ENCODE measurements at places on chromosomes 2 and 18.
A peak's percentile ranks its signal among the peaks of the same experiment; 100 is the strongest.

GRCh38 chr2:72919414-72920317 is 2.3 kb downstream of the EMX1 start:
- no peak for DNase-seq

DNA sequence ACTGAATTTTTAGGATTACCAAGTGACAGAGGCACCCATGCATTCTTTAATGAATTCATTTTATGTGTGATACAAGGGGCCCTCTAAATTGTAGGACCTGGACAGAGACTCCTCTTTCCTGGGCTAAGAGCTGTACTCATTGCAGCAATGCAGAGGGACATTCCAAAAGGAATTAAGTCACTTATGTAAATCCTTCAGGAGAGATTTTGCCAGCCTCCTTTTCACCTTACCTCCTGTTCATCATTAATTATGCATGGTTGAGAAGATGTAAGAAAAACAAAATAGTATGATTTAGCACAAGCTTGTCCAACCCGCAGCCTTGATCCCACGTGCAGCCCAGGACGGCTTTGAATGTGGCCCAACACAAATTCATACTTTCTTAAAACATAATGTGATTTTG is 84.5 kb upstream of the TANK start:
- no peak for DNase-seq

GRCh38 chr2:232839411-232840079 is 30.5 kb upstream of the SNORC start:
- peak; percentile 7 for DNase-seq

DNA sequence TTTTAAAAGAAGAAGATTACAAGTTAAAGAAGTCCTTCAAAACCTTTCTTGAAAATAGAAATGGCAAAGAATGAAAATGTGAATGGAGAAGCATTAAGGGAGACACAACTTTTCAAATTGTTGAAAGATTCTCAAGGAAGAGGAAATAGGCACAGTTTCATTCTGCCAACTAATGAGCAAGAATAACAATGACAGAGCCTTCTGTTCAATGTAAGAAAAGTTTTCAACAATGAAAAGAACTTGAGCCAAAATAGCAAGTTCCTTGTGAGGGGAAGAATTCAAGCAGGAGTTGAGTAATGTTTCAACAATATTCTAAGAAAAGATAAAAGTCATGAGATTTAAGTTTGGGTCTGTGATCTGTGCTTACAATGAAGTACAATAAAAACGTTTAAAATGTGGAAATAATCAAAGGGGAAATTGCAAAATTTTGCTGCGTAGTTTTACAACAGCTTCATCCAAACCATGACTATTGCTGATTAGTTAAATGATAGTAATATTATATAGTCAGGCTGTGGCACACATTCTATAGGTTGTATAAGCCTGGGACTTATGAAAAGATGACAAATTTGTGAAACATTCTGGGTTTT is 122.6 kb downstream of the METTL4 start:
- no peak for DNase-seq

DNA sequence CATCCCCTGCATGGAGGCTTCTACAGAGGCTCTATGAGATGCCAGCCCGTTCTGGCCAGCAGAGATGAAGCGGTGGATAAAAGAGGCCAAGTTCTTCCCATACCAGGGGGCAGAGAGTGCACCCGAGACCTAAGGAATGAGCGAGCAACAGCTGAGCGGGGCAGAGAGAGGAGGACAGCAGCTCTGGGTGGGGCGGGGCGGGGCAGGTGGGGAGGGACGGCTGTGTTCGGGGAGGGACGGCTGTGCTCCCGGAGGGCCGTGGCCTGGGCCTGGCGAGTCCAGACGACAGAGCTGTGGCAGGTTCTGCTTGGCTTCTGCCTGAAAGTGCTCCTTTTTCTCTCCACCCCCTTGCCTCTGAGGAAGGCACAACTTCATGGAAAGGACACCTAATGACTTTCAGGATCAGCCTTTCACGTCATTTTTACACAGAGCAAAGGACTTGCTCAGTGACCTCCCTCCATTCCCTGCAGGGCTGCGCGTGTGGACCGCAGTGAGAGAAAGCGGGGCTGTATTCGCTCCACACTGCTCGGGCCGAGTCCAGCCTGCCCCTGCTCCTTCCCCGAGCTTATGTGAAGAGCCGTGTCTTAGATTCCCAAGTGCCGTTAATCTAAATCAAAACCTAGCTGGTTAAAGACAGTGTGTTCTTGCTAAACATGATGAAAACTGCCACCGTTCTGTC is 232.9 kb downstream of the HDAC4 start:
- no peak for DNase-seq

GRCh38 chr2:129074298-129074920 is 755.7 kb upstream of the HS6ST1 start:
- no peak for DNase-seq

DNA sequence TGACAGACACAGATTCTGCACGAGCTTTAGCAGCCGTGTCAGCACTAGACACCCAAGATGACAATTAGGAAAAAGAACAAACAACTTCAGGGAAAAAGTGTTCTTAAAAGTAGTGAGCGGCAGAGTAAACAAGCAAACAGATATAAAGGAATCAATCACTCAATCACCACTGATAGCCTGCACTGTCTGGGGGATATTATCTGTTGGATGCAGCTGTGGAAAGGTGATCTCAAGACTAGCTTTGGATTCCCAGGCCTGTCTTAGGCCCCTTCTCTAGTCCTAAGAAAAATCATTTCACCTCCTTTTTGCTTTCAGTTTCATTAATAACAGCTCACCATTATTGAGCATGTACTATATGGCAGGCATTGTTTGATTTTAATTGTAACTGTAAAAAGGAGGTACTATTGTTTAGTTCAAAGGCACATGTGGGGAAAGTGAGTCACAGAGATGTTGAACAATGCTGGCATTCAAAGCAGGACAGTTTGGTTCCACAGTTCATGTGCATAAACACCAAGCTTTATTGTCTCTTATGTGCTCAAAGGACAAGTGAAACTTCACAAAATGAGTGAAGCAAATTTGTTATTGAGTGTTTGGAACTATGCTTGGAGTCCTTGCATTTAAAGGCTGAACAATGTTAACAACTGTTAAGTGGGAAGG is 147.3 kb upstream of the TCF4 start:
- DNase-seq: no peak

GRCh38 chr2:45170191-45171135 is 161.2 kb upstream of the SIX2 start:
- DNase-seq: no peak

GRCh38 chr18:41553716-41554115 is 401.3 kb upstream of the PIK3C3 start:
- DNase-seq: no peak

DNA sequence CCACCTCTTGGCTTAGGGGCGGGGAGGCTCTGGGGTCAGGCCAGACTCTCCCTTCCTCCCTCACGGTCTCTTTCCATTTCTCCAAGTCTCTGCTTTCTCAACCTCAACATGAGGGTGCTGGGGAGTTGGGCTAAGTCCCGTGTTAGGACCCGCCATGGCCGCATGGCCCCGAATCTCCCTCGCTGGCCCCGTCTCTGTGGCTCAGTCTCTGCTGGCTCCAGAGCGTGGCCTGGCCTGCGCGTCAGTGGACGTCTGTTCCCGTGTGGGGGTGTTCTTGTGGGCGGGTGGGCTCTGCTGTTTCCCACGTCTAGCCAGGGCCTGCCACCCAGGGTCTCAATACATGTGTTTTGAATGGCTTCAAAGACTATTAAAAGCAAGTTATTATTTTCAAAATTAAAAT is 12.4 kb downstream of the ALLC start:
- DNase-seq: no peak

GRCh38 chr2:148948868-148949267 is 73.8 kb downstream of the KIF5C start:
- no peak for DNase-seq

- DNase-seq: no peak
These were observed 61.1 kb downstream of the ASB1 start for GRCh38 chr2:238487652-238488346.

- DNase-seq: no peak
These were observed 17.7 kb upstream of the ATP6V1B1 start for GRCh38 chr2:70918016-70918415.

- no peak for DNase-seq
These were observed 1026.2 kb upstream of the ZEB2 start for GRCh38 chr2:145546091-145546490.

- DNase-seq: no peak
These were observed 93.5 kb downstream of the UBE2E3 start for GRCh38 chr2:181073896-181074295.

DNA sequence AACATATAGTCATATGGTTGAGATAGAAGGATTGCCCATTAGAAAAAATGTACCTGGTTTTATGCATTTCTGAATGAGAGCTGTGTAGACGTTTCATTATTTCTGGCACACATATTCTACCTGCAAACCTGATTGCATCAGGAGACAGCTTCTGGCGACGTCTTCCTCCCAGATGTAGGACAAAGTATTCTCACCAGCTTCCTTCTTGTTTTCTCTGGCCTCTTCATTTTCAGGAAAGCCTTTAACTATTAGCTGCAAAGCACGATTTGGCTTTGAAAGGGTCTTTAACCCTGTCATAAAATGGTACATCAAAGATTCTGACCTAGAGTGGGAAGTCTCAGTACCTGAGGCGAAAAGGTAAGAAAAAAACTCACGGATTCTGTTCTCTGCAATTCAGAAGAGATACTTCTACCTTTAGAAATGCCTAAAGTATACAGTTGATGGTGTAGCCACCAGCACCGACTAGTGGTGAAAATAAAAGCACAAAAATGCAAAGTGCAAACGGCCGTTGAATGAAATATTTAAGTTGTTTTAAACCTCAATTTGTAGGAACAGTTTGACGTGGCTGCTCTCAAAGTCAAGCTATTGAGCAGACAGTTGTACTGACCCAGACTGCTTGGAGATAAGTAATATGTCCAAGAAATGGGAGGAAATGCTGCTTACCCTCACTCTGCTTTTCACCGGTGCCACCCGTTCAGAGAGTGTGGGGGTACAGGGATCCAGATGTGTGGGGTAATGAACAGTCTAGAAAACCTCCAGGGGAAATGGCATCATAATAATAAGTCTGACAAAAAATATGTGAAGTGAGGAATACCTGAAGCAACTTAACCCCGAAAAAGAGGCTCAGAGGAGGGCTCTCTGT is 20.2 kb downstream of the IL18RAP start:
- peak; percentile 37 for DNase-seq

- no peak for DNase-seq
These were observed 978.4 kb upstream of the KLHL29 start for GRCh38 chr2:22406625-22407024.

DNA sequence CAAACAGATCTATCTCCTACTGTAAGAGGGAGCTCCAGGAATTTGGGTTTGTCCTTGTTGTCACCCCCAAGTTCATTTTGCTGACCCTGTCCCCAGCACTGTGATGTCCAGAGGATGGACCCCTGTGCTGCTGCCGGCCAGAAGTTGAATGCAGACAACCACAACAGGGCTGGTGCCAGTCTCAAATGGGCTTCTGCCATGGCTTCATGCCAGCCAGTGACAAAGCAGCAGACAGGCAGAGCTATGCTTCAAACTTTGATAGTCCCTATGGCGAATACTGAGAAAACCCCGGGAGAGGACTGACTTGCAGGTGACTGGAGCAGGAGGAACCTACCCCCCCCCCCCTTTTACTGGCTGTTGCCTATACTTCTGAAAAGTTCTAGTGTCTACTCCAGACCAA is 3.2 kb downstream of the SMAD7 start:
- no peak for DNase-seq

GRCh38 chr2:151137526-151137925 is 124.1 kb downstream of the RBM43 start:
- DNase-seq: no peak

- DNase-seq: no peak
These were observed 142.7 kb downstream of the DYSF start for GRCh38 chr2:71596011-71596410.

DNA sequence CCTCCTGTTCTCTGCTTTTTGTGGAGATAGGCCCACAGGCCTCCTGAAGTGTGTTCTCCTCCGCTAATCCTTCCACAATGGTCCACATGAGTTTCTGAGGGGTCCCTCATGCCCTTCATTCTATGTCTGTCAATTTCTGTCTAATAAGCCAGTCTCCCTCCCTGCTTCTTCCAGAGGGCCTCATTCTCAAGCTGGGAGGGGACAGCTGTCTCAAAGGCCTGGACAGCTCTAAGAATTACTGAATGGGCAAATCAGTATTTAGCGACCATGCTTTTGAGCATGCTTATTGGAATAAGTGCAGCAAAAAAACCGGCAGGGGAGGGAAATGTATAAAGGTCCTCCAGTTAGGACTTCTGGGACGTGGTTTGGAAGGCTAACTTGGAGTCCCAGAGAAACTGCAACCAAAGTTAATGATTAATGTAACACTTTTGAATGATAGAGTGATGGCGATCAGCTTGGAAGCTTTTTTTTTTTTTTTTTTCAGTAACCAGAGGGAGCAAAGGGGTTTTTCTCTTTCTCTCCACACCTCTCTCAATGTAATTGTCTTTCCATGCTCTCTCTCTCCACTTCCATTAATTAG is 890.7 kb upstream of the POU3F3 start:
- DNase-seq: no peak

DNA sequence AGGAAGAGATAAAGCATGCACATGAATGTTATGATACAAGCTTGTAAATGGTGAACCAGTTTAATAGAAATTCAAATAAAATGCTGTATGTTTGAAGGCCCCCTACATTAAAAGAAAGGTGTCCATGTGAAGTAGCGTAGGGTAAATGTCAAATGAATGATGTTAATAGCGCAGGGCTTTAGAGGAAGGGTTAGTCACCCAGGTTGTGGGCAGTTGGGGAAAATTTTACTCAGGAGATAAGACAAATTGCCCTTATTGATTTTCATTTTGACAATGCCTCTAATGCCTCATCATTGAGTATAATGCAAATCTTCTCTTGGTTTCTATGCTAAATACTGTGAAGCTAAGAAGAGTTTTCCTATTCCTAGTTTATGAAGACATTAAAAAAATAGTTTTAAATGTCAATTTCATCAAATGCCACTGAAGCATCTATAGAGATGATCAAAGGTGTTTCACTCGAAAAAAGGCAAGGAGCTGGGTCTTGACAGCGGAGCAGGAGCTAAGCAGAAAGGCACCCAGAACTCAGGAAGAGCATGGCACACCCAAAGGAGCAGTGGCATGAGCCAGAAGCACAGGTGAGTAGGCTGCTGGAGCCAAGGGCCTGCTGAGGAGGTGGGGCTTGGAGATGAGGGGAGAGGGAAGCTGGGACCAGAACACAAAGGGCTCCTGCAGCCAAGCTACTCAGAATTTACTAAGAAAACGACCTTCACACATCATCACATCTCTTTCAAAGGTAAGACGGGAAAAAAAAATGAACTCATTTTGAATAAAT is 129.3 kb upstream of the ACKR3 start:
- no peak for DNase-seq

- no peak for DNase-seq
These were observed 1935.1 kb upstream of the PIK3C3 start for GRCh38 chr18:40019797-40020392.

- DNase-seq: no peak
These were observed 132.7 kb downstream of the CCBE1 start for GRCh38 chr18:59564561-59564960.

DNA sequence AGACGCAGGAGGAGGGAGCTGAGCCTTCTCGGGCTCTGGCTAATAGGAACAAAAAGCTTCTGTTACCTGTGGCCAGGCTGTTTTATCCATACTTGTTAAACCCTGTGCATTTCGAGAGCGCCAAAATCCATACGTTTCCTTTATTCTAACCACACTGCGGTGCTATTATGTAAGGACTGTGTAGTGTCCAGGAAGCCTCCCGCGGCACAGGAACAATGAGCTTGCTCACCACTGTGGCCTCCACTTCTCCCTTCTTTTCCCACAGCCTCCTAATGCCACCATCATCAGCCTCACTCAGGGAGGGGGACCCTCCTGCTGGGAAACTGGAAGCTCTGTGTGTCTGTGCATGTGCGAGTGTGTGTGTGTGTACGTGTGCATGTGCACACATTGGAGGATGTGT is 268.5 kb downstream of the HAUS1 start:
- DNase-seq: no peak
